BE2C (cell line): ENCODE measurements at places on chromosomes 11 and 22.

GRCh38 chr11:124716591-124716990 is 23.2 kb upstream of the NRGN start:
- no peak for DNase-seq

GRCh38 chr11:19349340-19350025 is 108.7 kb upstream of the E2F8 start:
- no peak for DNase-seq

DNA sequence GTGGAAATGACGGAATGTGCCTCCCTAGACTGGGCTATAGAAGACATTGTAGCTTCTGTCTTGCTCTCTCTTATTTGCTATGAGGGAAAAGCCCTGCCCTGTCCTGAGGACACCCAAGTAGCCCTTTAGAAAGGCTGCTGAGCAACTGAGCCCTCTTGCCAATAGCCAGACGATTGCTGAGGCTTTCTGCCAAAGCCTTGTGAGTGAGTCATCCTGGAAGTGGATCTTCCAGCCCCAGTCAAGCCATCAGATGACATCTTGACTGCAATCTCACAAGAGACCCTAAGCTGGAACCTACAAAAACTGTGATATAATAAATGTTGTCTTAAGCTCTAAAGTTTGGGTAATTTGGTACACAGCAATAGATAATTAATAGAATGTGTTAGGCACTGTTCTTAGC is 3.9 kb upstream of the TRAF6 start:
- no peak for DNase-seq

- DNase-seq: no peak
Measured at GRCh38 chr11:116835042-116835772, 2.2 kb downstream of the APOA1 start.

DNA sequence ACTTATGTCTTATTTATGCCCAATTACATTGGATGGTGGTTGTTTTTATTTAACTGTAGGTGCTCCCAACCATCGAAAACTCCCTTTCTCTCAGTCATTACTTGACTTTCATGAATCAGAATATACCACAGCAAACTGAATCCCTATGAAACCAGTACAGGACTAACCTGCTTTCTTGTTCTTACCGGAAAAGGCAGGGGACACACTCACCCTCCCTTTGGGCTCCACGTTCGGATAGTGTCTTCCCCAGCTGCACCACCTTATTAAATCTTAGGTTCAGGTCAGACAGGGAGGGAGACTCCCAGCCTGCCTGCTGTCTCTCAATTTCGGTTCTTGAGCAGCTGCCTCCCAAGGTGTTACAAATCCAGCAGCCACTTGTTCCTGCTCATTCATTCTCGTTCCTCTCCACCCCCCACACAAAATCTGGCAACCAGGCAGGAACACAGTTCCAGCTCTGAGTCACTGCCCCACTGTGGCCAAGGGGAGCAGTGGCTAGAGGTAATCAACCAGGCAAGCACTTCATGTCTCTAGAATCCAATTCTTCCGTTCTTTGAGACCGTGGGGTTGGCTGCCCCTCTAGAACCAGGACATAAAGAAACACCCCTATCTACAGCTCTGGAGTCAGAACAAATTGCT is 133.0 kb downstream of the PLEKHA7 start:
- DNase-seq: no peak

DNA sequence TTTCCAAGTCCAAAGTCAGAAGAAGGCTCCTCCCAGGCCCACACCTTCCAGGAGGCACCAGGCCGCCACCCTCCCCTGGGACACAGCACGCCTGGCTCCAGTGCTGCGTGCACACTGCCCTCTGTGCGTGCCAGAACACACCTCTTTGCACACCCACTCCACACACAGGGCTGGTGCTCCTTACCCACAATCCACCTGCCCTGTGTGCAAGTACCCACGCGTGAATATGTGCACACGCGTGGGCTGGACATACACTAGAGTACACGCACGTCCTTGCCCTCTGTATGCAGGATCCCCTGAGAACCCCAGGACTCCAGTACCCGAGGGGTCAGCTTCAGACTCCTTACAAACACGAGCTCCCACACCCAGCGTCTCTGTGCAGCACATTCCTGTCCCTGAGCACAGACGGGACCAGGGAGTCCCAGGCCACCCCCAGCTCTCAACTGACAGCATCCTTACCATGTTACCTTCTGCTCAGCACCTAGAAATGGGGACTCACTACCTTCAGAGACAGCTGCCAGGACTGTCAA is 2.8 kb downstream of the DUSP8 start:
- DNase-seq: no peak

DNA sequence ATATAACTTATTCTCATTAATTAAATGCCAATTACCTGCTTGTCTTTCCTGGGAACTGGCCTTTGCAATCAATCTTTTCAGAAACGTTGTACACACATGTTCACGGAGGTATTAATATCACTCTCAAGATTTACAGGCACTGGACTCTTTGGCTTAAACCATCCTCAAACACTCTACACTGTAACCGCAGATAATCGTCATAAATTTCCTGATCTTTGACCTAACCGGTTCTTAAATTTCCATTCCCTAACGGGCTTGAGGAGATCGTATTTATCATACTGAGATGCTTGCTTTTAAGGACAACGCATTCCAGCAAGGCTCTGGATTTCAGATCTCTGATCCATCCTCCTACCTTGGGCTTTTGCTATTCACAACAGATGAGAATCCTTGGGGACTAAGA is 72.8 kb downstream of the ARL14EP start:
- DNase-seq: no peak

- DNase-seq: no peak
Measured at GRCh38 chr11:133524488-133524887, 7.8 kb downstream of the OPCML start.

- no peak for DNase-seq
Measured at GRCh38 chr11:126411971-126412381, 56.5 kb downstream of the ST3GAL4 start.

- no peak for DNase-seq
Measured at GRCh38 chr11:8694137-8694536, 11.5 kb downstream of the RPL27A start.
